ENCODE measurements at places on chromosomes 12 and 14.

- DNase-seq, result no peak
These were observed 163.1 kb upstream of the EGLN3 start for GRCh38 chr14:34113991-34114390.

GRCh38 chr14:63542231-63542999 is 762 bp downstream of the PPP2R5E start:
- DNase-seq, result peak; percentile 19

- no peak for DNase-seq
These were observed 269.0 kb upstream of the G2E3 start for GRCh38 chr14:30290001-30290400.

DNA sequence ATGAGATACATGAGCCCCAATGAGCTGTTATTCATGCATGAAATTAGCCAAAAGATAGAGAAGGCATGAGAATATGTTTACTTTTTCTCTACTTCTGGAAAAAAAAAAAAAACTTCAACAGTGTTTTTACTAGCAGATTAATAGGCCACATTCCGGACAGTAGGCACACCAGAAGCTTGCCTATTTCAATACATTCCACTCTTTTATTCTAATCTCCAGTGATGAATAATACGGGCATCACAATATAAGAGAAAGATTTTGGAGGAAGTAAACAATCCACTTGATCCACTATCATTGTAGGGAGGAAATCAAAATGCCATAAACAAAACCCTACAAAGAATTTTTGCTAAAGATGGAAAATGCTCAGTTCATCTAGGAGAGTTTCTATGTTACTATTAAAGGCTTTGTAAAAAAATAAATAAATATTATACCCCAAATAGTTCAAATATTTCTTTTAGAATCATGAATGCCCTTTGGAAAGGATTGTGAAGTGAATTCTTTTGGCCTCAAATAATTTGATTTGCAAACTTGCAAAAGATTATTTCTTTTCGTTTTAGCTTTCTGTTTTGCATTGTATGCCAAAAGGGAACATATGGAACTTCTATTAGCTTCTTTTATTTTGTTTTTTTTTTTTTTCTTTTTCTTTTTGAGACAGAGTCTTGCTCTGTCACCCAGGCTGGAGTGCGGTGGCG is 232.6 kb downstream of the EPS8 start:
- no peak for DNase-seq

DNA sequence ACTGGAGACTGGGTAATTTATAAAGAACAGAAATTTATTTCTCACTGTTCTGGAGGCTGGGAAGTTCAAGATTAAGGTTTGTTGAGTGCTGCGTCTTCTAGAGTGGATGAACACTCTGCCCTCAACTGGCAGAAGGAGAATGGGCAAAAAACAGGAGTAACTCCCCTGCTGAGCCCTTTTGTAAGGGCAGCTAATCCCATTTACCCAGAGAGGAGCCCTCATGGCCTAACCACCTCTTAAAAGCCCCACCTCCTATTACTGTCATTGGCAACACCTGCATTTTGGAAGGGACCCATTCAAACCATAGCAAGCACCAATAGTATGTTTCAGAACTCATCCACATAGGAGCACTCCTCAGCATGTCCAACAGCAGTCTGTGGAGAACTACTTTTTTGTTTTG is 47.4 kb downstream of the BORCS5 start:
- no peak for DNase-seq

DNA sequence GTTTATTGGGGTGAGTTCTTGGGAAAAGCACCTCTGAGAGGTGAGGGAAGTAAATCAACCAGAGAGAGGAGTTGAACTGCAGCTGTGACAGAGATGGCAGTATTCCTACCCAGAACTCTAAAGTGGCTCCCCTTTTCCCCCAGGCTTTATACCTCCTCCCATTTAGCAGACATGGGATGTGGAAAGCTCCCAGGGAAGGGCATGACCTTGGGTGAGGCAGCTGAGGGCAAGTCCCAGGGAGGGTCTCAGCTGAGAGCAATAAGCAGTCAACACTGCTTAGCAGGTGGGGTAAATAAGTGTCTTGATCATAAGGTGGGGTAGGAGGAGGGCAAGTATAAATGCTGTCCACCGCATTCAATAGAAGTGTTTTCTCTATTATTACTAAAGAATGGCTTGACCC is 143.0 kb downstream of the AKAP6 start:
- no peak for DNase-seq

- DNase-seq, result no peak
These were observed 259.9 kb downstream of the CEP128 start for GRCh38 chr14:80681651-80682050.

DNA sequence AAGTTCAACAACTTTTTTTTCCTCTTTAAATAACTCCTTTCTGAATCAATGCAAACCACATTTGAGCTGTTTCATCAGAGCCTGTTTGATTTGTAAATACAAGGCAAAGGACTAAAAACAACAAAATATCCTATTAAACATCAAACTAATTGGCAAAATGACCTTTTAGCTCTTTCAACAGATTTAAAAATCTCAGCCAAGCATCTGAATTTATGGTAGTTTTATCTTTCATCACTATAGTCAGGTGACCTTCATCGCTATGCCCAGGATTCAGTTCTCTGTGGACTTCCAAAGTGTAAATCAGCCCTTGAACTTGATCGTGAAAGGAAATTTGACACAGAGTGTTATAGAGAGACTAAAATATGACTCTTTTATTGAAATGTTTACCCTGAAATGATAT is 1554.5 kb upstream of the FLRT2 start:
- DNase-seq, result no peak

DNA sequence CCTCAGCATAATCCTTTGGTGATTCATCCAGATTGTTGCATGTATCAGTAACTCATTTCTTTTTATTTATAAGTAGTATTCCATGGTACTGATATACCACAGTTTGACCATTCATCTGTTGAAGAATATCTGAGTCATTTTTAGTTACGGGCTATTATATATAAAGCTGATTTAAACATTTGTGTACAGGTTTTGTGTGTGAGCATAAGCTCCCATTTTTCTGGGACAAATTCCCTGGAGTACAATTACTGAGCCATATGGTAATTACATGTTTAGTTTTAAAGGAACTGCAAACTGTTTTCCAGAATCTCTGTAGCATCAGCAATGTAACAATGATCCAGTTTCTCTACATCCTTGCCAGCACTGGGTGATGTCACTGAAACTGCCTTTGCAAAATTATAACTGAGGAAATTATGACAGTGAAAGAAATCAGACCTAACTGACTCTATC is 236.2 kb upstream of the KRR1 start:
- no peak for DNase-seq

DNA sequence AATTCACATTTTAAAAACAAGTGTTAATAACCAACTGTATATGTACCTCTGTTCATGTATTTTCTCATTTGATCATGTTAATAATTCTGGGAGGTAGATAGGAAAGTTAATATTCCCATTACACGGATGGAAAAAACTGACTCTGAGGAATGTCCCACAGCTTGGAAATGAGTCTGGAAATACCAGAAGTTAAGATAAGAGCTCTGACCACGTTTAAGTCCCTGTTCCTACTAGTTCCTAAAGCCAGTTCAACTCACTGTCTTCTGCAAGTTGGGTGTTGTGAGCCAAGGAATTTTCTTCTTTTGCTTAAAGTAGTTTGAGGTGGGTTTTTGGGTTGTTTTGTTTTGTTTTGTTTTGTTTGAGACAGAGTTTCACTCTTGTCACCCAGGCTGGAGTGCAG is 104.5 kb downstream of the TMEM30B start:
- no peak for DNase-seq

DNA sequence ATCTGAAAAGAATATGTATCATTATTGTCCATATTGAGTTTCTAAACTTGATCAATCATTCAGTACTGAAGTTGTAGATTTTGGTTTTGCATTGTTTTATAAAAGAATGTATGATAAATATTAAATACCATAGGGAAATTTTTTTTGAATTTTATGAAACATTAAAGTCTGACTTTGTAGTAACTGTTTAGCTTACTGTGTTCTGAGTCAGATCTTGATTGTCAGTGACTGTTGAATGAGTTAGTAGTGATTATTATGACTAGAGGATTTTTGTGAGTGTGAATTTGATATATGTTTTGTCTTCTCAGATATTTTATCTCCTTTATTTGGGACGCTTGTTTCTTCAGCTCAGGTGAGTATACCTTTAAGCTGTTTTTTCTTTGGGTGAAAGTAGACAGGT is 10.1 kb downstream of the TDP1 start:
- no peak for DNase-seq

GRCh38 chr12:120316798-120317223 is 10.8 kb downstream of the PLA2G1B start:
- no peak for DNase-seq

DNA sequence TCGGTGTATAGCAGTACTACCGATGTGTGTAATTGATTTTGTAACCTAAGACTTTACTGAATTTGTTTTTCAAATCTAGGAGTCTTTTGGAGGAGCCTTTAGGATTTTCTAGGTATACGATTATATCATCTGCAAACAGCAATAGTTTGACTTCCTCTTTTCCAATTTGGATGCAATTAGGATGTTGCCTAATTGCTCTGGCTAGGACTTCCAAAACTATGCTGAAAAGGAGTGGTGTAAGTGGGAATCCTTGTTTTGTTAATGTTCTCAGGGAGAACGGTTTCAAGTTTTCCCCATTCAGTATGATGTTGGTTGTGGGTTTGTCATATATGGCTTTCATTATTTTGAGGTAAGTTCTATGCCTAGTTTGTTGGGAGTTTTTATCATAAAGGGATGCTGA is 171.6 kb upstream of the PDE3A start:
- no peak for DNase-seq

- no peak for DNase-seq
These were observed 5.6 kb upstream of the LBHD2 start for GRCh38 chr14:103078420-103078749.

DNA sequence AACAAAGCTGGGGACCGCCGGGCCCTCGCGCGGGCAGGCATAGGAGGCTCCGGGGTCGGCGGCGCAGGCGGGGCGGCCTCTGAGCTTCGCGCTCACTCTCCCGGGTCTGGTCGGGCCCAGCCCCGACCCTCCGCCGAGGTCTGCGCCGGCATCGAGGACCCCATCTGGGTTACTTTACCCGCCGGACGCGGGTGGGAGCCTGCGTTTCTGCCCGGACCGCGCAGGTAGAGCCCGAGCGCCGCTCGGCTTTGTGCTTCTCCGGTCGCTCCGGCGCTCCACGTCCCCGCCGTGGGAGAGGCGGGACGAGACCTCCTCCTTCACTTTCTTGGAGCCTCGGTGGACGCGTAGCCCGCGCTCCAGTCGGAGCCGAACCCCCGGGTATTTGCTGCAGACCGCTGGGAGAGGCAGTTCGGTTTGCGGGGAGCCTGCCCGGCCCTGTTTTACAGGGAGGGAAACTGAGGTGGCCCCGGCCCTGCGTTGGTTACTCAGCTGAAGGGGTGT is 63.2 kb downstream of the FBXL14 start:
- no peak for DNase-seq

DNA sequence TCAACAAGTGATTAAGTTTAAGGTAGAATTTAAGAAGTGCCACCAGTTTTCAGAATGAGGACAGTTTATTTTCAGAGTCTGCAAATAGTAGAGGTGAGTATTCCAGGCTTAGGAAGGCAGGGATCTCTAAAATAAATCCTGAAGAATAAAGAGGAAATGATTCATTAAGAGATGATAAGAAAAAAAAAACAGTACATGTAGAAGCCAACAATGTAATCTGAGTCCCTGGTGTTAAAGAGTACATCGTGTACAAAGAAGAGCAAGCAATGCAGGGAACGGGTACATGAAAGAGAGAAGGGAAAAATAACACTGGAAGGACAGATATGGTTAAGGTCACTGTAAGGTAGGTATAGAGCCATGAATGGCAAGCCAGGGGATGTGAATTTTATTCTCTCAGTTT is 95.2 kb upstream of the FOXG1 start:
- DNase-seq, result no peak

GRCh38 chr14:34036319-34036766 is 85.5 kb upstream of the EGLN3 start:
- peak; percentile 63 for DNase-seq

- no peak for DNase-seq
These were observed 4.1 kb upstream of the AKAP5 start for GRCh38 chr14:64461221-64461620.

DNA sequence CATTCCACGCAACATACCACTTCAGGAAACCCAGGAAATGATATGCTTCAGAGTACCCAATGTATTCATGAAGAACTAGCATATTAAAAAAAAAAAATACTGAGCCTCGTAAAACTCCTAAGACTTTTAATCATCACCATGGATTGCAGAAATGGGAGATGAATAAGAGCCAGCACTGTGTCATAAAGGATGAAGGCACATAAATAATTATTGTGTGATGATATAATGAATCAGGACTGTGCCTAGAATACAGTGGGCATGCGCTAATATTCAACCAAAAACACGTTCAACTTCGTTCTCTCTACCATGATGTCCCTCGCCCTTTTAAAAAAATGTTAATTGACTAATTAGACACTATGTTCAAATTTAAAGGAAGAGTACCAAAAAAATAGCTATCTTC is 68.7 kb downstream of the CIT start:
- no peak for DNase-seq

DNA sequence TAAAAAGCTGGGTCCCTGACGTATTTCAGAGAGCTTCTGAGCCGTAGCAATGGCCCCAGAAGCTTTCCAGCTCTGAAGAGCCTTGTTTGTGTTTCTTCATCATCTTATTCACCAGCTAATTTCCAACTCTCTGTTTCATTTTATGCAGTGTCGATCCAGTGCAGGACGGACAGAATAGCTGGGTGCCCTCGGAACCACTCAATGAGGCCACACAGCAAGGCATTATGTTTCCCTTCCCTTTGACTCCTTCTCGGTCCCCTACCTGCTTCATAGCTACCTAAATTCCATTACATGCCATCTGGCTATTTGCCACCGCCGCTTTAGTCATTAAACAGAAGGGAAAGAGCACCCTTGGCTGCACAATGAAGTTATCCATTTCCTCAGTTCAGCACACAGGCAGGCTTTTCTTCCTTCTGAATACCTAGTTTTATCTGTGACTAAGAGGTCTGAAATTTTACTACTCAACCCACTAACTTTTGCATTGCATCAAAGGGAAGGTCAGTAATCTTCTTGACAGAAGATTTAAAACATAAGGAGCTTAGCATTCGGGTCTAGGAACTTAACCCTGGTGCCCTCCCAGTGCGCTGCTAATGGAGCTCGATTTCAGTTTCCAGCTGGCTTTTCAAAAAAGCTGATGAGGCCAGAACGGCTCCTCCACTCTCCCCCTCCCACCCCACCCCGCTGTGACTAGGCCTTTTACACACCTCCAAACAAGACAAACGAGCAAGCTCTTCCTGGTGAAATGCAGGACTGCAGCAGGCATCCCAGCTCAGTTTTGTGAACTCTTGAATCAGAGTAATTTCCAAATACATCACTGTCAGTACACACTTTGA is 176.8 kb downstream of the GXYLT1 start:
- DNase-seq, result no peak

- DNase-seq, result no peak
These were observed 1.0 kb downstream of the RTL1 start for GRCh38 chr14:100902295-100903133.

- peak; percentile 77 for DNase-seq
These were observed 112.0 kb downstream of the TSPAN8 start for GRCh38 chr12:71045781-71046180.
